ENCODE measurements at places on chromosomes 1 and 21.

- DNase-seq = no peak
Observed at GRCh38 chr1:2085080-2085479, 34.9 kb downstream of the PRKCZ start.

DNA sequence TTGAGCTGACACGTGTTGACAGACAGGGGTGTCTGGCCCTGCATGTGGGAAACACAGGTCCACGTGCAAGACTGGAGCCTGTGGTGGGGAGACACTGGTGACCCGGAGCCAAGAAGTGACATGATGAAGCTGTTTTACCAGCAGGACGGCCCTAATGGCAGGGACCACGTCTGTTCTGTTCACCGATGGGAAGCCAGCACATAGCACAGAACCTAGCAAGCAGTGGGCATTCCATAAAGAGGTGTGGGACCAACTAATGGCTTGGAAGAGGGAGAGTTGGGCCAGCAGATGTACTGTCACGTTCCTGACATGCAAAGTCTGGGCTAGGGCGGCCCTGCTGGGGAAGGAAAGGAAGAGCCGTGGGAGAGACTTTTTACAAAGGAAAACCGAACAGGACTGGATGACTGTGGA lies 15.3 kb downstream of the NAV1 start:
- DNase-seq = no peak

DNA sequence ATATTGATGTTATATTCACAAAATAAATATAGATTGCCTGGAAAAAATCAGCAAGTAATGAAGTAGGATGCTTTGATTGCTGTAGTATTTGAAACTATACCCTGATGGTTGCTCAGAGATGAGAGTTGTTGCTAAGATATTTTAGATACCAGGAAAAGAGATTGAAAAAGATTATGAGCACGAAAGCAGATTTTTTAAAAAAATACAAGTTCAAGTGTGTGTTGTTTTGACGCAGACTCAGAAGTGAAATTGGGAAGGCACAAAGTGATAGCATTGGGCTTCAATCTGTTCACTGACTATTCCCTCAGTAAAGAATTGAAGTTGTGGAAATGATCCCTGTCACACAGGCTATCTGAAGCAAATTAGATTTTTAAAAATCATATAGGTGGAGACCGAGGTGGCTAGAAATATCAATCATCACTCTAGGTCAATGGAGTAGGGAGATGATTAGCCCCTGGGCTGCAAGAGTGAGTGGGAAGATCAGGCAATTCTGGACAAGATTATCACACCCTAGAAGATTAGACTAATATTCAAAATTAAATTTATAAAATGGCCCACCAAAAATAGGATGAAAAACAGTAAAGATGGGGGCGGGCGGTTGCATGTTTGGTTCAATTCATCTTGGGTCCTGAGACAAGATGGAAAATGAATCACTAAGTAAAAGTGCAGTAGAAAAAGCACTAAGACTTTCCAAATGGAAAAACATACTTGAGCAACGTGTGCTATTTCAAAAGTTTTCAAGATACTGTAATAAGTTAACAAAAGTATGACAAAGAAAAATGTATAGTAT lies 41.5 kb upstream of the LRRC8D start:
- DNase-seq = no peak

- no peak for DNase-seq
Observed at GRCh38 chr21:30988706-30989105, 49.6 kb downstream of the KRTAP19-8 start.

DNA sequence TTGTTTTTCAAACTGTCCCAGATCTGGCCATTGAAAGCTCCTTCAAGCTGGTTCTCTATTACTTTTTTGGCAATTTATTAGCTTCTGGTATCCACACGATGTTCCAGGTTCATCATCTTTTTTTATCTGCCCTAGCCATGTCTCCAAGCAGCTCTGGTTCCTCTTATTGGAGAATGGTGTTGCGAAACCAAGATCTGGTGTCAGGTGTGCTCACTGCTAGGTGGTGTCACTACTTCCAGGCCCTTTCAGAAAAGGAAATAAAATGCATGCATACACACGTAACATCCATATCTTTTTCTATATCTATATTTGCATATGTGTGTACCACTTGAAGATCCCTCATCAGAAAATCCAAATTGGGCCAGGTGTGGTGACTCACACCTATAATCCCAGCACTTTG lies 53.3 kb downstream of the GATAD2B start:
- no peak for DNase-seq

GRCh38 chr1:210330279-210330866 lies 1.7 kb downstream of the HHAT start:
- DNase-seq = no peak

DNA sequence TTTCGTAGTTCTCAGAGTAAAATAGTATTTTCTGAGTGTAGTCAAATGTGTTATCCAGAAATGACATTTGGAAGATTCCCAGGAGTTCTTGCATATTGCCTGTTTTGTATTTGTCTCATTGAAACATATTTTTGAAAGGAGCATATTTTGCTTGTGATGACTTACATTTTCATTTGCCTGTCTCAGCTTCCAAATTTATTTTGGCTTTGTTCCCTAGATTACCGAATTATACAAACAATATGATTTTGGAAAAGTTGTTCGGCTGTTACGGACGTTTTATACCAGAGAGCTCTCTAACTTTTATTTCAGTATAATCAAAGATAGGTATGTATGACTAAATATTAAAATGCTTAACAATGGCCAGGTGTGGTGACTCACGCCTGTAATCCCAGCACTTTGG lies 46.0 kb downstream of the IARS2 start:
- DNase-seq = no peak

GRCh38 chr1:147534386-147534785 lies 6.9 kb upstream of the BCL9 start:
- no peak for DNase-seq

- no peak for DNase-seq
Observed at GRCh38 chr1:170967042-170967910, 31.9 kb downstream of the MROH9 start.

GRCh38 chr1:160546942-160547341 lies 23.9 kb upstream of the SLAMF6 start:
- DNase-seq = no peak

DNA sequence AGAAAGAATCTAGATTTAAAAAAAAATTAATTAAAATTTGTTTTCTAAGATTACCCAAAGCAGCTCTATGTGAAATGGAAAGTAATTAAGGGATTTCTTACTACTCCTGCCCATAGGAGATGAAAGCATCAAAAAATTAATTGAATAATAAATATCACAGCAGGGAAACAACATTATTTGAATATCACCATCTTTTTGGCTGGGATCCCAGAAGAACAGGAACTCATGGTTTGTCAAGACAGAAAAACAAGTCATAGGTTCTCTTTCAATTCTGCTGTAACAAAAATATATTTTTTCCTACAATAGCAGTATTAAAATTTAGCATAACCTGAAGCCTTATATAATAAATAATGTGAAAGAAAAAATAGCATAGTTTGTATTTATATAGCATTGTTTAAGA lies 1713.4 kb downstream of the NCAM2 start:
- no peak for DNase-seq

- peak; percentile 95 for DNase-seq
Observed at GRCh38 chr1:95233737-95234500, at the start of gene RWDD3. RWDD3 (plus strand) TSS chr1:95234210; CDS start chr1:95234231, 21 bp downstream.

DNA sequence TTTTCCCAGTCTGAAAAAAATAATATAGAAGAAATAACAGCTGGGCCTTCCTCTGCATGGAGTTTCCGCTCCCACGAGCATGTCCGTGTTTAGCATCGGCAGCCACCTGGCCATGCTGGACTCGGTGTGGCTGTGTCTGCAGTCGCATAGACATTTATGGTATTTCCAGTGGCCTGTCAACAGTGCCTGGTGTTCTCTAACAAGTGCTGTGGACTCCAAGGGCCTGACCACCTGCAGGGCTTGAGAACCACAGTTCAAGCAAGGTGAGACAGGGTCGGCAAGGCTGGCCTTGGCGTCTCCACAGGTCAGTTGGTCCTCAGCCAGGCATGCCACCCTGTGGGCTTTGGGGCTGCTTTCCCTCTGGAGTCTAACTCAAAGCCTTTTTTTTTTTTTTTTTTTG lies 124.8 kb downstream of the PGBD5 start:
- no peak for DNase-seq

- no peak for DNase-seq
Observed at GRCh38 chr1:167426716-167427115, 91.6 kb downstream of the CD247 start.

DNA sequence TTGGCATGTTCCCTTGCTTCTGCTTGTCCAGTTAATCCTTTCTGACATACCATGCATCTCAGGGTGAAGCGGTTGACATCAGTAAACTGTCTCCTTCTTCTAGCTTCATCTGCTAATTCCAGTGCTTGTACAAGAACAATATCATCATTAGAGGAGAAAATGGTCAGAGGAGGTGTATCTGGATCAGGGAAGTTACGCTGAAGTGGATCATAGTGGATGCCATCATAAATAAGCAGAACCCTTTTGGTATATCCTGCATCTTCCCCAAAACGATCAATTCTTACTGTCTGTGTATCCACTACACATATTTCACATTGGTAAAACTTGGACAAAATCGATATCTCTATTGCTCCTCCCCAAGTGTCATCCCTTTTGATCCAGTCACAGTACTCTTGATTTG lies 2.0 kb downstream of the YOD1 start:
- DNase-seq = no peak

DNA sequence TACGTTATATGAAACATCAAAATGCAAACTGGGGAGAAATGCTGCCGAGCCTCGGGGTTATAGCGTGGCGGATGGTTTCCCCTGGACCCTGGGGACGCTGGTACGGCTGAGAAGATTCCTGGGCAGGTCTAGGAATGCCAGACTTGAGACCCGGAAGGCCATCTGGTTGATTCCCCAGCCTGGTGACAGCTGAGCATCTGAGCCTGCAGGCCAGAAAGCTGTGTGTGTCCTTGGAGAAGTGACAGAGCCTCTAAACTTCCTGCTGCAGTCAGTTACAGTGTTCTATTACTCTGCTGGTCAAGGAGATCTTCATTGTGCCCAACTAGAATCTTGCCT lies 2.3 kb downstream of the VASH2 start:
- no peak for DNase-seq

GRCh38 chr1:212976586-212976985 lies 26.2 kb downstream of the VASH2 start:
- peak; percentile 32 for DNase-seq

DNA sequence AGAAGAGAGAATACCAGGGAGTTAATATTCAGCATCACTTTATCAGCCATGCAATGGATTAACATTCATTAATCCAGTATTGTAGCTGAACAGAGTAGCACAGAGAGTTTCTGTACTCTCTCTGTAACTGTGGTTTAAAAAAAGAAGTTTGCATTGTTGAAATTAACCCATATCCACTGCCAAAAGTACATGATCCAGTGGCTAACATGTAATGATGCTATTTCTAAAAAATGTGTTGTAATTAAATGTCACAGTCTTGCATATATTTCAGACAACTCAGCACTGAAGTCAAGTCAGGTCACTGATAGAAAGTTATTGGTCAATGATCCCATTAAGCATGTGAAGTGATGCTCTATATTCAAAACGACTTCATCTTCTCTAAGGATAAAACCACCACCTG lies 141.3 kb downstream of the NRIP1 start:
- DNase-seq = no peak

DNA sequence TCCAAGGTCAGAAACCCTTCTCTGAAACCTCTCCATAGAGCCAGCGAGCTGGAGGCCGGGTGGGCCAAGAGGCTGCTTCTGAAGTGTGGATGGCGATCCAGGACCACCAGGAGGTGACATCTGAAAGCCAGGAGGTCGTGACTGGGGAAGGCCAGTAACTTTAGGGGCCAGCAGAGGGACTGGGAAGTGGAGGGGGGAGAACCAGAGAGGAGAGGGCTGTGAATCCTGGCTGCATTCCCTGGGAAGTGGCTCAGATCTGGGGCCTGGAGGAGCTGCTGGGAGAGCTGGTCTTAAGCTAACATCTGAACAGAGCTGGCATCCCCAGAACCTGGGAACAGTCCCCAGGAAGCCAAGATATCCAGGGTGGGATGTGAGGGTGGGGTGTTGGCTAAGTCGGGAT lies 11.3 kb upstream of the EPHA8 start:
- DNase-seq = no peak

DNA sequence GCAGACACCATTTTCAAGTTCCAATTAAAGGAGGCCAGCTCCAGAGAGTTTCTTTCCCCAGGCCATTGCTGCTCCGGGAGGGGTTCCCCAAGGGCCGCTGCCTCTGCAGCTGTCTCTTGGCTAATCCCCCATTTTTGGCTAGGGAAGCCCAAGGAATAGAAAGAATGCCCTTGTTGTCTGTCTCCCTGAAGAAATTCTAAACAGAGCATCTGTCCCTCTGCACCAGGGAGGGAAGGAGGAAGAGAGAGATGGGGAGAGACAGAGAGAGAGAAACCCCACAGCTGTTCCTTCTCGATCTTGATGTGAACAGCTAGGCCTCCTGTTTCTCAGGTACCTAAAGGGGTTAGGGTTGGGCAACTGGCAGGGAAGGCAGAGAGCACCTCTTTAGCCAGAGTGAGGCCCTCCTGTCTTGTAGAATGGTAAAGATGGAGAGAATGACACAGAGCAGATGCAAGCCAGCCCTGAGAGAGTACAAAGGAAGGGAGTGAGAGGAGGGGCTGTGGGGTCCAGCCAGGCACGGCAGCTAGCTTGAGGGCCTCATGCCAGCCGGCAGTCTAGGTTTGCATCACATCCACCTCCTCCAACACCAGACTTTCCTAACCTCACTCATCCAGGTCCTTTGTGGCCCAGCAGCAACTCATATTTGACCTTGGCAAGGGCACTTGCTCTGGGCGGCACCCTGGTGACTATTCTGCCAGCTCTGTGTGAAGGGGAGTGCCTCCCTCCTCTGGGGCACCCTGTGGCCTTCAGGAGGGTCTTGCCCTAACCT lies 13.1 kb downstream of the OPTC start:
- no peak for DNase-seq

DNA sequence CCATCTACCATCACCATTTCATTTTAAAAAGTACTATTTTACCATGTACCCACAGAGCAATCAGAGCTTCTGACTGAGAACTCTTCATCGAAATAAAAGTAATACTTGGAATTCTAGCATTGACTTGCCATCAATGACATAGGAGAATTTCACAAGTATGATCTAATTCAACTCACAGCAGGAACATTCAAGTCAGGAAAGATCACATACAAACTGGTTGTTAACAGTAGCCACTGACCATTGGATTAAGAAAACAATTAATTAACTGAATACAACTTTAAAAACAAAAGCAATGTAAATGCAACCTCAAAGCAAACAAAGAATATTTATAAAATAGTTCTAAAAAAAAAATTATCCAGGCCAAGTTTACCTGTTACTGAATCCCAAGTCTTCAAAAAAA lies 18.8 kb downstream of the RNF115 start:
- no peak for DNase-seq

- no peak for DNase-seq
Observed at GRCh38 chr1:97826820-97827219, 94.0 kb downstream of the DPYD start.

- DNase-seq = no peak
Observed at GRCh38 chr1:39103328-39104157, 77.4 kb downstream of the NDUFS5 start.

- DNase-seq = no peak
Observed at GRCh38 chr1:204931768-204932572, 61.3 kb downstream of the NFASC start.

DNA sequence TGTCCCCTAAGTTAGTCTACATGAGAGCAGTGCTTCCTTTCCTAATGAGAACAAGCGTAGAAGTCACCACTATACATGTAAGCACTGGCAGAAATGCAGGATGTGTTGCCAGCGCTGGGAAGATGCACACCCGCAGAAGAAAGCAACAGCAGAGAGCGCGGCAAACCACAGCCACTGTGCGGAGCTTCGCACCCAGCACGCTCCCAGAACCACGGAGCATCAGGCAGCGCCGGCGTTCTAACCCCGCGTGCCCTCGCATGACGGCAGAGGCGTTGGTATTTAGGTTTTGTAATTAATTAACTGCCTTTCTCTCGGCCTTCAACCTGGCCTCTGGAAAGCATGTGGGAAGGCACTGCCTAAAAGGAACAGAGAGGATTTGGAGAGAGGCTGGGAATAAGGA lies 69.1 kb downstream of the OLIG1 start:
- DNase-seq = no peak
